ENCODE measurements at places on chromosomes 16 and 17. TPM values are rescaled to one million over a fixed set of nuclear protein-coding genes. Genes with fewer than 3 reads are reported as not detected.

The HOXB8 gene
- not detected for total RNA-seq

The NEUROD2 gene
- not detected for total RNA-seq

The CNTD1 gene
- 0.91 TPM for total RNA-seq

The KRTAP9-2 gene
- not detected for total RNA-seq

The ESRP2 gene
- total RNA-seq, result 54.2 TPM

The C16orf89 gene
- total RNA-seq, result 113 TPM

The TBC1D3L gene
- total RNA-seq, result 49.5 TPM

The HBZ gene
- 1.2 TPM for total RNA-seq

The ABCA10 gene
- total RNA-seq, result 5.7 TPM

The C16orf92 gene
- total RNA-seq, result not detected

- H3K4me1 ChIP-seq, result no peaks in the 10 kb centered on the region
- DNase-seq, result peak; percentile 47
- H3K27ac ChIP-seq, result peak overlapping the region; percentile 61
- H3K27me3 ChIP-seq, result peaks cover 2% of the 10 kb centered on the region
Observed at GRCh38 chr17:8393470-8394231, 4.0 kb downstream of the RNF222 start.

- H3K36me3 ChIP-seq, result peaks cover 24% of the 10 kb centered on the region
- no peak for DNase-seq
- peak overlapping the region; percentile 99 for H3K27ac ChIP-seq
- peaks cover 23% of the 10 kb centered on the region for H3K4me1 ChIP-seq
- peak overlapping the region; percentile 57 for H3K4me3 ChIP-seq
Observed at GRCh38 chr16:25257956-25258860, 563 bp upstream of the ZKSCAN2 start.

GRCh38 chr16:11342021-11342855, 3.0 kb upstream of the RMI2 start:
- no peak for DNase-seq
- H3K4me3 ChIP-seq, result no peak overlapping the region
- no peak overlapping the region for H3K27ac ChIP-seq
- H3K27me3 ChIP-seq, result no peaks in the 10 kb centered on the region

GRCh38 chr17:65558311-65558682, 3.2 kb downstream of the AXIN2 start:
- peak; percentile 55 for DNase-seq
- peaks cover 43% of the 10 kb centered on the region for H3K4me1 ChIP-seq
- peaks cover 7% of the 10 kb centered on the region for H3K27me3 ChIP-seq
- H3K4me3 ChIP-seq, result no peak overlapping the region
- H3K36me3 ChIP-seq, result no peaks in the 10 kb centered on the region

- no peaks in the 10 kb centered on the region for H3K4me1 ChIP-seq
- H3K36me3 ChIP-seq, result no peaks in the 10 kb centered on the region
- H3K4me3 ChIP-seq, result no peak overlapping the region
- no peaks in the 10 kb centered on the region for H3K27me3 ChIP-seq
- DNase-seq, result no peak
Observed at GRCh38 chr17:31688701-31689100, 170.3 kb downstream of the COPRS start.

GRCh38 chr17:10394201-10394887, 21.5 kb upstream of the MYH13 start:
- no peak overlapping the region for H3K27ac ChIP-seq
- no peak overlapping the region for H3K4me3 ChIP-seq
- H3K36me3 ChIP-seq, result no peaks in the 10 kb centered on the region
- DNase-seq, result no peak
- no peaks in the 10 kb centered on the region for H3K27me3 ChIP-seq

GRCh38 chr17:1792495-1793446, 30.9 kb downstream of the SERPINF1 start:
- H3K4me1 ChIP-seq, result peaks cover 7% of the 10 kb centered on the region
- no peaks in the 10 kb centered on the region for H3K27me3 ChIP-seq
- H3K36me3 ChIP-seq, result no peaks in the 10 kb centered on the region
- H3K27ac ChIP-seq, result no peak overlapping the region
- no peak for DNase-seq

DNA sequence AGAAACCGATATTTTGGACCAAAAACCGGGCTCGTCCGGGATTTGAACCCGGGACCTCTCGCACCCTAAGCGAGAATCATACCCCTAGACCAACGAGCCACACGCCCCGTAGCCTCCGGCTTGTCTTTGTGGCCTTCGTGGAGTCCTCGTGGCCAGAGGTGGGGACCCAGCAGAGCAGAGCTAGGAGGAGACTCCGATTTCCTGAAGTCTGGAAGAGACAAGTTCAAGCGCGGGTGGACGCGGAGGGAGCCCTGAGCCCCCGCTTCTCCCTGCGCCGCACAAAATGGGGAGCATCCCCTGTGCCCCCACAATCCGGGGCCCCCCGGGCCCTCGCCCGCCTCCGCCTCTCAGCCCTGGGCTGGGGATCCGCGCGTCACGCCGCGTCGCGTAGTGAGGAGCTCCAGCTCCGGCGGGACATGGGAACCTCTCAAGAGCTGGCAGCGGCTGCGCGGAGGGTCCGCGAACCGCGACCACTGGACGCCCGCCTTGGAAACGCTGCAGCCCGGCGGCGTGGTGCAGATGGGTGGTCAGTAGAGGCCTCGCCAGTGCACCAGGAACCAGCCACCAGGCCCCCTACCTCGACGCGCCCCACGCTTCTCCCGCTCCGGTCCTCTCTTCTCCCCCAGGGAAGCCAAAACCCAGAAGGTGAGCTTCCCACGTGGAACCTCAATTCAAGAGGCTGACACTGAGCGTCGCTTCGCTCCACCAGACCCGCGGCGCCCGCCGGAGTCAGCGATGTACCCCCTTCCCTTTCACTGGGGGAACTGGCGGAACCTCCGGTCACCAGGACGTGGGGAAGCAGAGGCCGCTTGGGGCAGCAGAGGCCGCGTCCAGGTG, 5.2 kb upstream of the OR1F1 start:
- DNase-seq, result peak; percentile 86
- H3K36me3 ChIP-seq, result no peaks in the 10 kb centered on the region
- H3K27ac ChIP-seq, result no peak overlapping the region
- peaks cover 18% of the 10 kb centered on the region for H3K4me1 ChIP-seq
- H3K4me3 ChIP-seq, result no peak overlapping the region
- peaks cover 7% of the 10 kb centered on the region for H3K27me3 ChIP-seq

GRCh38 chr17:64154313-64154695, 24.4 kb upstream of the ERN1 start:
- no peaks in the 10 kb centered on the region for H3K36me3 ChIP-seq
- no peak overlapping the region for H3K4me3 ChIP-seq
- H3K4me1 ChIP-seq, result peaks cover 64% of the 10 kb centered on the region
- peak overlapping the region; percentile 30 for H3K27ac ChIP-seq
- no peak for DNase-seq
- H3K27me3 ChIP-seq, result no peaks in the 10 kb centered on the region

- no peaks in the 10 kb centered on the region for H3K27me3 ChIP-seq
- peaks cover 16% of the 10 kb centered on the region for H3K4me1 ChIP-seq
Observed at GRCh38 chr17:42333053-42333452, 44.8 kb downstream of the STAT5A start.

DNA sequence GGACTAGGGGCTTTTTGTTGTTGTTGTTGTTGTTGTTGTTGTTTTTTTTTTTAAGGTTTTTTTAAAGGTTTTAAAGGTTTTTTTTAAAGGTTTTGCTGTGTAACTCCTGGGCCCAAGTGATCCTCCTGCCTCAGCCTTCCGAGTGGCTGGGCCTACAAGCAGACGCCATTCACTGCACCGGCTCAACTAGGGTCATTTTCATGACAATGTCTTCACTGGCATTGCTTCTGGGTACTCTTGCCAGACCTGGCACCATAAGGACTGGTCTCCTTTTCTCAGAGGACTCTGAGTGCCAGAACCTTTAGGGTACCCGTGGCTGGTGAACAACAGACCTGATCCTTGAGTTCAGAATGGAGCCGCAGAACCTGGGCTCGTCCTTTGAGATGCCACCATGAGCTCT, 20.4 kb downstream of the POLR3E start:
- no peak overlapping the region for H3K27ac ChIP-seq
- H3K4me3 ChIP-seq, result no peak overlapping the region
- no peak for DNase-seq
- no peaks in the 10 kb centered on the region for H3K27me3 ChIP-seq
- H3K36me3 ChIP-seq, result peaks cover 70% of the 10 kb centered on the region

DNA sequence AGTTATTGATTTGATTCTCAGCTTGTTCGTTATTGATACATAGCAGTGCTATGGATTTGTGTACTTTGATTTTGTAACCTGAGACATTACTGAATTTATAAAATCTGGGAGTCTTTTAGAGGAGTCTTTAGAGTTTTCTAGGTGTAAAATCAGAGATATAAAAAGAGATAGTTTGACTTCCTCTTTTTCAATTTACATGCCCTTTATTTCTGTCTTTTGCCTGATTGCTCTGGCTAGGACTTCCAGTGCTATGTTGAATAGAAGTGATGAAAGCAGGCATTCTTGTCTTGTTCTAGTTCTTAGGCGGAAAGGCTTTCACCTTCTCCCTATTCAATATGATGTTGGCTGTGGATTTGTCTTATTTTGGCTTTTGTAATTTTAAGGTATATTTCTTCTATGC, 106.2 kb downstream of the PHKB start:
- H3K27ac ChIP-seq, result no peak overlapping the region
- H3K36me3 ChIP-seq, result no peaks in the 10 kb centered on the region
- H3K4me1 ChIP-seq, result peaks cover 4% of the 10 kb centered on the region
- DNase-seq, result no peak
- no peaks in the 10 kb centered on the region for H3K27me3 ChIP-seq
- no peak overlapping the region for H3K4me3 ChIP-seq

GRCh38 chr17:21286909-21287702, 2.6 kb downstream of the MAP2K3 start:
- peak; percentile 85 for DNase-seq
- peaks cover 6% of the 10 kb centered on the region for H3K36me3 ChIP-seq
- peak overlapping the region; percentile 95 for H3K27ac ChIP-seq
- H3K4me3 ChIP-seq, result peak overlapping the region; percentile 95

- peaks cover 16% of the 10 kb centered on the region for H3K4me1 ChIP-seq
- DNase-seq, result no peak
- no peaks in the 10 kb centered on the region for H3K27me3 ChIP-seq
Observed at GRCh38 chr17:1047177-1047878, 50.4 kb downstream of the TIMM22 start.

DNA sequence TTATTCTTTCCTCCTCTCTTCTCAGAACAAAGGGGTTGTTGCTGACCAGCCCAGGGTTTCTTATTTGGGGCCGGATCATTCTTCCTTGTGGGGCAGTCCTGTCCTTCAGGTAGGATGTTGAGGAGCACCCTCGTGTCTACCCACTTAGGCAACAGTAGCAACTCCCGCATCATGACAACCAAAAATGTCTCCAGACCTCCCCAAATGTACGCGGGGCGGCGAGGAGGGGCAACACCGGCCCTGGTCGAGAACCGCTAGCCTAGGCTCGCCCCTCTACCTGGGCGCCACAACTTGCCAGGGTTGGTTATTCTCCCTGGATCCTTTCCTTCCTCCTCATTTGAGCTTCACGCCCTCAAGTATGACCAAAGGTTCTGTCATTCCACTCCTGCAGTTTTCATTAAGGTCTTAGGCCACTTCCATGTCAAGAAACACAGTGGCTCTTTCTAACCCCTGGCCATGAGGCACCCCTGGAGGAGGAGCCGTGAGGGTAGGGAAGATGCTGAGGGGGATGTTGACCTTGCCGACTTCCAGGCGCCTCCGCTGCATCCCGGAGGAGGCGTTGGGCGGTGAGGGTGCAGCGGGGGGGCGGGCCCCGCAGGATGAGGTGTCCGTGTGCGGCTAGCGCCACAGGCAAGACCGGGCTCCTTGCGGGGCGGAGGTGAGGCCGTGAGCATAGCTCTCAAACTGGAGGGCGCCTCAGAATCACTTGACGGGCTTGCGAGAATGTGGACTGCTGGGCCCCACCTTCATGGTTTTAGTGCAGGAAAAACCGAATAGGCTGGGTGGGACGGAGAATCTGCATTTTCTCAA, 712 bp upstream of the SPECC1 start:
- no peak overlapping the region for H3K27ac ChIP-seq
- H3K36me3 ChIP-seq, result no peaks in the 10 kb centered on the region
- peaks cover 14% of the 10 kb centered on the region for H3K4me1 ChIP-seq
- H3K4me3 ChIP-seq, result peak overlapping the region; percentile 80

DNA sequence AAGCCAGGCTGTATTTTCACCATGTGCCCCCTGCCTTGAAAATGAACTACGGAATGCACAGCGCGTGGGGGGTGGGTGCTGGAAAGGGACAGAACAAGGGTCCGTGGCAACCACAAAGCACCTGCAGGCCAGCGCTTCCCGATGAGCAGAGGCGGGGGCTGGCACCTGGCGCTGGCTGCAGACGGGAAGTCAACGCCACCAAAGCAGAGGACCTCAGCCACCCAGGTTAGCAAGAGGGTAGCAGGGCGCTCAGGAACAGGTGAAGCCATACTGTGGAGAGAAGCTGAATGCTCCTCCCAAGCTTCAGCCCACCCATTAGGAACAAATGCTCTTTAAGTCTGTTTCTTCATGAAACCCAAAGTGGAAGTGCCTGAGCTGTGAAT, 64.7 kb downstream of the KLHDC4 start:
- H3K36me3 ChIP-seq, result peaks cover 8% of the 10 kb centered on the region
- no peak overlapping the region for H3K4me3 ChIP-seq

DNA sequence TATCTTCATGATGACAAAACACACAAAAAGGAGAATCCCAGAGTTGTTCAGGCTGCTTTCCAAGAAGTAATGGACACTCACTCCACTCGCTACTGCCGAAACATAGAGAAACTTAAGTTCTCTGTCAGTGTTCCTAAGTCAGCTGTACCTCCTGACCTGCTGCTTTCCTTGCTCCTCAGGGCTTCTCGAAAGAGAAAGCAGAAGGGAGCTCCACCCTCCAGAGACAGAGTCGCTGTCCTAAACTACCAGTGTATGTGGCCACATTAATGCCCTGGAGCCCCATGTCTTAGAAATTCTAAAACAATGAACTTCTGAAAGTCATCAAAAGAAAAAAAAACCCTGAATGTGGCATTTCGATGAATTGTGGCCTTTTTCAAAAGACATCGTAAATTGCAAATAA, 390.8 kb upstream of the MON1B start:
- no peak for DNase-seq
- no peak overlapping the region for H3K27ac ChIP-seq
- no peak overlapping the region for H3K4me3 ChIP-seq
- H3K27me3 ChIP-seq, result no peaks in the 10 kb centered on the region

DNA sequence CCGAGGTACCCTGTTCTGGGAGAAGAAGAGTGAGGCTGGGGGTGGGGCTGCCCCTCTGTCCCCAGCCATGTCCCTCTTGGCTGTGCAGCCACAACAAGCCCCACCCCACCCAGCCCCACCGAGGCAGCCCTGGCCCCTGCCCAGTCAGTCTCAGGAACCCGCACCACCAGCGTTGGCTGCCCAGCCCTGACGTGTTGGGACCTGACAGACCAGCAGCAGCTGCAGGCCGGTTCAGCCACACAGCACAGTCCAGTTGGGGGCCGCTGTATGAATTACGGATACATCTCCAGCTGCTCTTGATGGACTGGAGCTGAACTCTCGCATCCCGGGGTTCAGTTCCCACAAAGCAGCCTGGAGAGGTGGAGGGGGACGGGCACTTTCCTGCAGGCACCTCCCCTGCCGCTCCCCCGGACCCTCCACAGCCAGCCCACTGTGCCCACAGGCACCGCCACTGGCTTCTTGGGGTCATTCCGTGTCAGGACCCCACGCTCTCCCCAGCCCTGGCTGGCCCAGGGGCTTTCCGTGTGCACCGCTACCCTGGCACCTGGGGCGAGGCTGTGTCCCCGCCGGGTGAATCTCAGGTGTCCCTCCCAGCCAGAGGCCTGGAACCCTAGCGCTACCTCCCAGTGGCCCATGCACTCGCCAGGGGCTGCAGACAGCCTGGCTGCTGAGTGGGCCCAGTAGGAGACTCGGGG, 7.1 kb downstream of the CDH15 start:
- no peaks in the 10 kb centered on the region for H3K27me3 ChIP-seq
- peak; percentile 70 for DNase-seq
- H3K36me3 ChIP-seq, result no peaks in the 10 kb centered on the region
- no peak overlapping the region for H3K4me3 ChIP-seq

All from upper lobe of left lung (tissue), 6 donors.